Psoas muscle (tissue), 8 donors: ENCODE measurements at places on chromosomes 11 and 22. TPM values are rescaled to one million over a fixed set of nuclear protein-coding genes. Genes with fewer than 3 reads are reported as not detected.

DNA sequence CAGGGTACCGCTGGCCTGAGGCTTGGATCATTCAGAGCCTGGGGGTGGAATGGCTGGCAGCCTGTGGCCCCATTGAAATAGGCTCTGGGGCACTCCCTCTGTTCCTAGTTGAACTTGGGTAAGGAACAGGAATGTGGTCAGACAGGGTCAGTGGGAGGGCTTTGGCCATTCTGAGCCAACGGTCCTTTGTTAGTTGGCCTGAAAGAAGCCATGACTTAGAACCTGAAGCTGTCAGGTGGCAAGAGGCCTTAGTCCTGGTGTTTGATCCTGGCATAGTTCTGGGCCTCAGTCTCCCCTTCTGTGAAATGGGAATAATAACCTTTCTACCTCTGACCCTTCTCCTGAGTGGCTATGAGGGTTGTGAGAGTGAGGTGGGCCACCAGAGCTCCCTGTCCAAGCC lies 8.3 kb downstream of the PGAP2 start:
- no peaks in the 10 kb centered on the region for H3K36me3 ChIP-seq
- no peaks in the 10 kb centered on the region for H3K27me3 ChIP-seq
- no peaks in the 10 kb centered on the region for H3K4me1 ChIP-seq
- no peak for DNase-seq
- H3K27ac ChIP-seq: no peak overlapping the region

GRCh38 chr22:24796056-24796455 lies 10.0 kb upstream of the SGSM1 start:
- H3K4me1 ChIP-seq: no peaks in the 10 kb centered on the region
- H3K36me3 ChIP-seq: no peaks in the 10 kb centered on the region
- no peaks in the 10 kb centered on the region for H3K27me3 ChIP-seq
- no peak for DNase-seq
- H3K27ac ChIP-seq: no peak overlapping the region
- no peak overlapping the region for H3K4me3 ChIP-seq

DNA sequence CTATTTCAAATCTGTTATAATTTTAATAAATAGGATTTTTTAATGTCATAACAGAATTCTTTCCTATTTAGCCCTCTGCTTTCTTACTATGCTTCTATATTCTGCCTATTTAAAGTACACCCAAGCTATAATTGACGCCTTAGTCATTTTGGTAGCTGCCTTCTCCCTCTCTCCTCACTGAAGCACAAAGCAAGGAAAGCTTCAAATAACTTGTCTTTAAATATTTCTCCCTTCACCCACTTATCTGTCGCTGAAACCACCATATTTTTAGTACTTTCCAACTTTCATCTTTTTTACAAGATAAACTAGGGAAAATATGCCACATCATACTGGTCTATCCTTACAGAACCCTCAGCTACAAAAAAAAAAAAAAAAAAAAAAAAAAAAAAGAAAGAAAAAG lies 127.9 kb downstream of the ENTHD1 start:
- no peak overlapping the region for H3K4me3 ChIP-seq
- no peak overlapping the region for H3K27ac ChIP-seq
- H3K36me3 ChIP-seq: no peaks in the 10 kb centered on the region
- no peaks in the 10 kb centered on the region for H3K4me1 ChIP-seq

MPPED2 gene
- 5.6 TPM for total RNA-seq

F2 gene
- total RNA-seq: 0.26 TPM

C22orf31 gene
- not detected for total RNA-seq
